Hepatocyte (in vitro differentiated cells): ENCODE measurements at places on chromosomes 12 and 14. TPM values are rescaled to one million over a fixed set of nuclear protein-coding genes. Genes with fewer than 3 reads are reported as not detected.

GRCh38 chr12:3700861-3701260, 52.0 kb downstream of the CRACR2A start:
- DNase-seq = no peak

- no peak for DNase-seq
These were observed 19.3 kb upstream of the CLEC2D start for GRCh38 chr12:9650151-9650576.

Gene POTEG
- not detected in 2 replicates for polyA plus RNA-seq

Gene TMEM179
- 2.1 and 2.2 TPM in 2 replicates for polyA plus RNA-seq

Gene GRIN2B
- polyA plus RNA-seq = 0.26 and 0.75 TPM in 2 replicates

Gene FAIM2
- polyA plus RNA-seq = 7.3 and 14.0 TPM in 2 replicates

Gene PMEL
- polyA plus RNA-seq = 27.9 and 34.2 TPM in 2 replicates

Gene ATL1
- 4.3 and 4.7 TPM in 2 replicates for polyA plus RNA-seq
